Hepatic stellate cell (primary cell): ENCODE measurements at places on chromosomes 3 and 15.

- DNase-seq: no peak
Measured at GRCh38 chr3:30260762-30261161, 345.6 kb upstream of the TGFBR2 start.

- DNase-seq: no peak
Measured at GRCh38 chr3:127234778-127235177, 41.8 kb downstream of the PRR23E start.

- no peak for DNase-seq
Measured at GRCh38 chr3:167184511-167184910, 195.6 kb downstream of the ZBBX start.

DNA sequence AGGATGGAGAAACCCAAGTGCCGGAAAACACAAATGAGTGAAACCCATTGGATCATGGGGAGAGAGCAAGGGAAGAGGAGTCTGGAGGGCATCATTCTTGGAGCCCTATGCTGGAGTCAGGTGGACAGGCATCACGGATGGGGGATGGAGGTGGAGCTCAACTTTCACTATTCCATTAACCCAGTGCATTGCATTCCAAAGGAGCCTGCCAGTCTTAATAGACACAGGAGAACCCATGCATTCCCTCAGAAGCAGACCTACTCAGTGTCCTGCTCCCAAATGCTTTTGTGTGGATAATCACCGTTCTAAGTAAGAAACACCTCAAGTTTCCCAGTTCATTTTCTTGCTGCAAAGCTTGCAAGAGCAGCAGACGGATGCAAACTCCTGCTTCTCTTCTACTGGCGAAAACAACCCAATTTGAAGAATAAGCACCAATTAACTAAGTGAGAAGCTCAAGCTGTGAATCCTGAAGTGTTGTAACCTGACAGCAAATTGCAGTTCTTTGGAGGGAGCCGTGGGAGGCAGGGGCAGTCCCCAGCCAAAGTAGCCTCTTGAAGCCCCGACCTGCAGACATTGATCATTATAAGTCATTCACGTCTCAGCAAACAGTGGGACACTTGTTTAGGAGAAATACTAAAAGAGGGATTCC lies 25.3 kb downstream of the SEMA5B start:
- DNase-seq: no peak

DNA sequence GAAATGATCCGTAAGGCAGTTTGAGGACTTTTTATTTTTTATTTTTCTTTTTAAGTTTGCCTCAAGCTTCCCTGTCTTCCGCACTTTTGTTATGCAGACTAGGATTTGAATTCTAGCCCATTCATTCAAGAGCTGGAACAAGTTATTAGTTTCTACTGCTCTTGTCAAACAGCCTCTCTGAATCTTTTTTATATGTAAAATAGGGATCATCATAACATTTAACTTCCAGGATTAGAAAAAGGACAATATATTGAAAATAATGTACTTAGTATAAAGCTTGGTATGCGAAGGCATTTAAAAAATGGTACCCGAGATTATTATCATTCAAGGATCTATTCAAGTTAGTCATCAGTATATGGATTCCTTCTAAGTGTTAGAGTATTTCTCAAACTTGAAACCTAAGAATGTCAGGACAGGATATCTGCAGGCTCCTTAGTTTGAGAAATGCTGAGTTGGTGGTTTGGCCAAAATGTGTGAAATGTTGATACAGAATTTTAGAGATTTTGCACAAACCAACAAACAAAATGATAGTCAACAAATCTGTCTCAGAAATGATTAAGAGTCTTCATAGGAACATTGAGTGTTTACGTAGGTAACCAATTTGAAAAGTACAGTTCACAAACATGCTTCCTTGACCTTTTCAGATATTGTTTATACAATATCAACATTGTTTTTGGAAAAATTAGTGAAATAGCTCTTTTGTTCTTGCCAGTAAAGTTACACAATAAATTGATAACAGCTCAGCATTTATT lies 40.5 kb upstream of the IGSF10 start:
- DNase-seq: no peak

GRCh38 chr3:39106851-39107387 lies 508 bp downstream of the GORASP1 start:
- DNase-seq: peak; percentile 85

GRCh38 chr3:75341324-75342067 lies 322.6 kb upstream of the FRG2C start:
- DNase-seq: no peak

- DNase-seq: peak; percentile 81
Measured at GRCh38 chr3:61560517-61561373, 626 bp upstream of the PTPRG start.

- no peak for DNase-seq
Measured at GRCh38 chr3:12818773-12819172, 22.3 kb downstream of the CAND2 start.

DNA sequence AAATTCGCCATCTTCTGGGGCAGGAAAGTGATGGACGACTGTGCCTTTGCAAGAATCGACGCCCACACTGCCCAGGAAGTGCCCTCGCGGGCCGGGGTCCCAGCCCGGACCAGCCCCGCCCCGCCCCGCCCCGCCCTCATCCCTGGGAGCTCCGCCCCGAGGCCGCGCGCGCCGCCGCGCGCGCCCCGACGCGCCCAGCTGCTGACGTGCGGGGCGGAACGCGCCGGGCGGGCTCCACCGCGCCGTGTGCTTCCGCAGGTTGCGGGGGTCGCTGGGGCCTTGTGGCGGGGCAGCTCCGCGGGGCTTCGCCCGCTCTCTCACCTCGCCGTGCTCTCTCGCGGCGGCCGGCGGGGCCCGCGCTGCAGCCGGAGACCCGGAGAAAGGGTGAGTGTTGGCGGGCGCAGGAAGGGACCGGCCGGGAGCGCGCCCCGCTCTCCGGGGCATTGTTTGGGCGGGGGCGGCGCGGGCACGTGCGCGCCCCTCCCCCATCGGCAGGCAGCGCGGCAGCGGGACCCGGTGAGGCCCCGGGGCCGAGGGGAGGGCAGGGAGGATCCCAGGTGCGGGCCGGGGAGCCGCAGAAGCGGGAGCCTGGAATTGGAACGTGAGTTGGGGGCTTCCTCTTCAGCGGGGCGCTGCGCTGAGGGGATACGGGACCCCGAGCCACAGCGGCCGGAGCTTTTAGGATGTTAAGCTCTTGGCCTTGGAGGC lies at the start of gene YEATS2:
TSS of gene YEATS2 (plus strand) at position 188 of the 708 bp plus-strand sequence. CDS start 17,366 bp downstream, outside the sequence.
- DNase-seq: peak; percentile 89

DNA sequence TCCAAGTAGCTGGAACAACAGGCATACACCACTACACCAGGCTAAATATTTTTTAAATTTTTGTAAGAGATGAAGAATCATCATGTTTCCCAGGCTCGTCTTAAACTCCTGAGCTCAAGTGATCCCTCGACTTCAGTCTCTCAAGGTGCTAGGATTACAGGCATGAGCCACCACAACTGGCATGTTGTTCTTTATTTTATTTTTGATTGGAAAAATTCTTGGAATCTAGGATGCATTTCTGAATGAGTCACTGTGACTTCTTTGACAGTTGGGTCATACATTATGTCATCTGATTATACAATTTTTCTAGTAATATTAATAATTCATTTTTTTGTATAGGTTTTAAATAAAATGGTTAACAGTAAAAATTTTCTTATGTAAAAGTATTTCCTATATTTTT lies 870.2 kb downstream of the SI start:
- DNase-seq: no peak

DNA sequence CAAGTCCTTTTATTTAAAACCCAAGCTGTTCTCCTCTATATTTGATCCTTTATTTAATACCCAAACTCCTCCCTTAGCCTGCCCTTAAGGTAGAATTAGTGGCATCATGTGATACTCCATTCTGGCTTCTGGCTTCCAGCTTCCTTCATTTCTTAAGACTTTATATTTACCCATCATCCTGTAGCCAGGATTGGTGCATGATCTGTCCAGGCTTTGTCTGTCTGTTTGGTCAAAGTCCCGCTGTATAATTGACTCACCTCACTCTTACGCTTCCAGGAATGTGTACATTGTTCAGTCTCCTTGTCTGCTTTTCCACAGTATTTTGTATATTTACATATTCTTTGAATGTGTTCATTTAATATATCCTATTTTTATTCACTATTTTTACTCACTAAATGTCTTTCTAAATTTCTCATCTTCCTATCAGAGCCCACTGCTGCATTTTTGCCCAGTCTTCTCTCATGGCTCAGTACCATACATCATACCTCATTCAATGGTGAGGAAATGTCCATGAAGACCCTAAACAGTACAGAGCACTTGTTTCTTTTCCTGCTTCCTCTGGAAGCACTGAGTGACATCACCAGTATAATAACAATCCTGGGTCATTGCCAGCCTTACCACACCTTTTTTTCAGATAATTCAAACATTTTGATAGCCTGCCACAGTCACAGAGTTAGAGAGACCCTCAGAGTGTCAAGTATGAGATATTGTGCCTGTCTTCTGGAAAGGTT lies 31.5 kb downstream of the TMEM108 start:
- DNase-seq: no peak

GRCh38 chr3:133989936-133990702 lies 39.6 kb downstream of the SLCO2A1 start:
- DNase-seq: no peak

DNA sequence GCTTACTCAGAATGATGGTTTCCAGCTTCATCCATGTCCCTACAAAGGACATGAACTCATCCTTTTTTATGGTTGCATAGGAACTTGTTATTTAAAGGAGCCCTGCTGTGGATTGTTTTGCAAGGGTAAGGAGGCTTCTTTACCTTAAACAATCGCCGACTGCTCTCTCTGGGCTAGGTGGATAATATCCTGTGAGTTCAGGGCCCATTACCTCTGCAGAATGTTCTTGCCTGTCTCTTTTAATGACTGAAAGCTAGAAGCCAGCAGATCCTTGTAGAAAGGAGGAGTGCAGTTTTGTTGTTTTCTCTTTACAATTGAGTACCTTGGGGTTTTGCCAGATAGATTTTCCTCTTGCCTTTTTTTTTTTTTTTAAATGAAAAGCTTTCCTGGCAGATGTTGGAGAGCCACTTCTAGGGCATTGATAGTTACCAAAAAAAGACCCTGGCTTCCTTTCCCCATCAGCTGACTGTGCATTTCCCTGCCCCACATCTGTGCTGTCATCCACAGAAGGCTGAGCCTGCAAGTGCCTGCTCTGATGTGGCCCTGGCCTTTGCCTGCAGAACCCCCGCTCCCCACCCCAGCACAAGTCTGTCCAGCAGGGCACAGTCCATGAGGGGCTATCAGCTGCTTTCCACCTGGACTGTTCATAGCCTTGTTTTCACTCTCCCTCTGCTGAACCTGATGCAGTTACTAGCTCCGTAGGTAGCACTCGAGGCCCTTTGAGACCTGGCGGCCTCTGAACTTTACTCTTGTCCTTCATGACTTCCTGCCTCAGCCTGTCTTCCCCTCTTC lies 113.1 kb downstream of the CHCHD6 start:
- no peak for DNase-seq

DNA sequence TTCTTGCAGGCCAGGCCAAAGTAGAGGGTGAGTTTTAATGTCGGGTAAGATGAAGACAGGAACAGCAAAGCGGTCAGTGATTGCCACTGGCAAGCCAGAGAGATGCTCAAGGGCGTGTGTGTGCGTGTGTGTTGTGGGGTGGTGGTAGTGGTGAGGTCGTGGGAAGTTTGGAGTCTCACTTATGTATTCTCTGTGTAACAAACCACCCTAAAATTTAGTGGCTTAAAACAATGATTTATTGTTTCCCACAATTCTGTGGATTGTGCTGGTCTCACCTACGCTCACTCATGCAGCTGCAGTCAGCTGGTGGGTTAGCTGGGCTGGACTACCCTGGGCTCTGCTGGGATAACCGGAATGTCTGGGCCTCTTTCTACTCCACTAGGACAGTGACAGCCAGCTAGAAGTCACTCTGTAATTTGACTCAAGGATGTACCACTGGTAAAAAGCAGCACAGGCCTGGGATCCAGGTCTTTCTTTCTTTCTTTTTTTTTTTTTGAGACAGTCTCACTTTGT lies 50.9 kb upstream of the BHLHE40 start:
- DNase-seq: no peak

DNA sequence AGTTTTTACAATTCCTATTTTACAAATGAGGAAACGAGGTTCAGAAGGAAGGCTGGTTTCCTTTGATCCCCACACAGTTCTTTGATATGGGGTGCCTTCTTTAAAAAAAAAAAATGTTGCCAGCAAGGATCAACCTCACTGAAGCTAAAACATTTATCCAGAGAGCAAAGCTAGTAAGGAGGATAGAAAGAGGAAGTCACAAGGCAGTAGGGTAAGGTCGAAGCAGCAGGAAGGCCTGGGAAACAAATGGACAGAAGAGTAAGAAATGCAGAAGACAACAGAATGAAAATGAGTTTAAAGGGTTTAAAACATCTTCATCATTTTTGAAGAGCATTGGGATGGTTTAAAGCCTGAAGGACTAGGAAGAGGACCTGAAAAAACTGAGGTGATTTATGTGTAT lies 30.6 kb upstream of the CP start:
- no peak for DNase-seq

DNA sequence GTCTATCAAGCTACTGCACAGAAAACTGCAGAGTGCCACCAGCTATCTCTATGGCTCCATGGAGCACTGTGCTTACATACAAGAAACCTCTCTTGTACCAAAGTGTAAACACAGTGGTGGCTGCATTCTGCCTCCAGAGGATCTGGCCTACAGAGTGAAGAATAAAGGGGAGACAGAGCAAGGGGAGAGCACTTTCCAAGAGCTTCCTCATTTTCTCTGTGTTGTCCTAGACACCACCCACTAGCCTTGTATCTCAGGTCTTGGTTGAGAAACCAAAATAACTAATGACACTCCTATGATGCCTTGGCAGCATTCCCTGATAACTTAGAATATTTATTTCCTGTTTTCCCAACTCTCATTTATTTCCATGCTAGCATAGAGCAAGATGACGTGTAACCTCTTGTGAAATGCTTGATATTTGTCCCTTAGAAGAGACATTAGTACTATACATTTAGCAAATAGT lies 56.9 kb upstream of the PHLDB2 start:
- peak; percentile 18 for DNase-seq

DNA sequence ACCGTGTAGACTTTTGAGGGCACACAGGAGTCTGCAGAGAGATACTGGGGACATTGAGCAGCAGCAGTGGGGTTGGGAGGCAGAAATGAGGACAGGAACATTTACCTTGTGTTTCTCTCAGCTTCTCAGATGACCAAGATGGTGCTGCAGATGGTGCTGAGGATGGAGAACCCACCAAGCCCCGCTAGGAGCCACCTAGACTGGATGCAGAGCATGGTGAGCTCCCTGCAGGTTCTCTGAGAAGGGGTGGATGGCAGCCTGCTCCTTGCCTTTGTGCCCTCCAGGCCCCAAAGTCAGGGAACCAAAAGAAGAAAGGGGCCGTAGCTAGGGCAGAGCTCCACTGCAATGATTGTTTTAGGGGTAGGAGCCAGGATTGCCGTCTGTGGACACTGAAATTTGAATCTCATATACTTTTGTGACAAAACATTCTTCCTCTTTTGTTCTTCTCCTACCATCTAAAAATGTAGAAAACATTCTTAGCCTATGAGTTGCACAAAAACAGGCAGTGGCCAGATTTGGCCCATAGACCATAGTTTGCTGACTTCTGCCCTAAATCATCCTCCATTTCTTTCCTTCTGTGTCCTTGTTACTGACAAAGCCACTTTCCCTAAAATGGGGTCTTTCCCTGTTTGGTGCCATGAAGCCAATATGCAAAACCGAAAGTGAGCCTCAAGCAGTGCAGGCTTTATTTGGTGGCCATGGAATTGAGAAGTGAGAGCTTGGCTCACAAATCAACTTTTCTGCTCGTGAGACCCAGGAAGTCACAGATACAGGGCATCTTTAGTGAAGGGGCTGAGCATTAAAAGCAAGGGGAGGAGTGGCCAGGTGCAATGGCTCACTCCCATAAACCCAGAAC lies 11.9 kb upstream of the MUC20 start:
- no peak for DNase-seq
